ENCODE measurements at places on chromosomes 7 and 10.
A peak's percentile ranks its signal among the peaks of the same experiment; 100 is the strongest.

DNA sequence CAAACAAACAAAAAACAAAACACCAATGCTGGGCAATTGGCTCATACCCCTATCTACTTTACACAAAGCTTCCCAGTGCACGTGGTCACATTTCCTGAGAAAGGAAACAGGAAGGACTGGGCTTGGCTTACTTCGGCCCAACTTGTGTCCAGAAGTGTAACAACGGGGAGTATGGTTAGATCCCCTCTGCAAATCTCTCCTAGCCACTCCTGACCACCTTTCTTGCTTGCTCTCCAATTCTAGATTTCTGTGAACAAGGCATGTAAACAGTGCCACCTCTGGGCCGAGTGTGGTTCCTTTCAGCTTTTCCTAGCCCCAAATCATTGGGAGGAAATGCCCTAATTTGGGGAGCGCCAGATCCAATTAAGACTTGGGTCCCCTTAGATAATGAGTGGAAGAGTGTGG is 21.0 kb upstream of the FRAT2 start:
- DNase-seq: peak; percentile 60

GRCh38 chr7:24773646-24774045 is 16.4 kb upstream of the GSDME start:
- no peak for DNase-seq

GRCh38 chr7:98251601-98252424 is at the start of gene TECPR1:
TECPR1 (minus strand) TSS chr7:98252232; CDS start chr7:98246146, 6,086 bp downstream.
- peak; percentile 91 for DNase-seq

DNA sequence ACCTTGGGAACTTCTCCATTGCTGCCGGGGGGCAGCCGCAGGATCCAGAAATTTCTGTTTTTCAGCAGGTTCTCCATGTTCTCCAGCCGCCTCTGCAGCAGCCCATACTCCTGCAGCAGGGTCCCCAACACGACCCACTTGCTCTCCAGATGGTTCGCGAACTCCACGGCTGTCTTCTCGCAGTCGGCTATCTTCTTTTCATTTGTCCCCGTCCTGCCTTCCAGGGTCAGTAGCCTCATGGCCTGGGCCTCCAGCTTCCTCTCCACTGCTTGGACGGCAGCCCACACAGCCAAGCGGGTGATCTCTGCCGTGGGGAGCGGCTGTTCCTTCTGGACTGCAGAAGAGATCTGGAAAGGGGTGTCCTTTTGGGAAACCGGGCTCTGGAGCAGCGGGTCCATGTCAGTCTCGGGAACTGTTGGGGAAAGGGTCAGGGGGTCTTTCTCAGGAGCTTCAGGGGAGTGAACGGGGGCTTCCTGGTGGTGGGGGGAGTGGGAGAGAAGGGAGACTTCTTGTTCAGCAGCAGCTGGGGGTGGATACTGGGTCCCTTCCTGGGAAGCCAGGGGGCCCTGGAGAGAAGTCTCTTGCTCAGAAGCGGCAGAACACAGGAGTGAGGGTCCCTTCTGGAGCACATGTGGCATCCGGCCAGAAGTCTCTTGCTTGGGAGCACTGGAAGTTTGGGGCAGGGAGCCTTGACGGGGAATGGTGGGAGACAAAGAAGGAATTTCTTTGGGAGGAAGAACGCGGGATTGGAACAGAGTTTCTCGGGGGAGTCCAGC is 5.5 kb downstream of the ZNF777 start:
- DNase-seq: no peak
